ENCODE measurements at places on chromosomes 7 and 10.

- DNase-seq: no peak
Measured at GRCh38 chr10:97328646-97329453, 5.7 kb downstream of the FRAT2 start.

- no peak for DNase-seq
Measured at GRCh38 chr10:27188259-27188658, 33.1 kb downstream of the MASTL start.

DNA sequence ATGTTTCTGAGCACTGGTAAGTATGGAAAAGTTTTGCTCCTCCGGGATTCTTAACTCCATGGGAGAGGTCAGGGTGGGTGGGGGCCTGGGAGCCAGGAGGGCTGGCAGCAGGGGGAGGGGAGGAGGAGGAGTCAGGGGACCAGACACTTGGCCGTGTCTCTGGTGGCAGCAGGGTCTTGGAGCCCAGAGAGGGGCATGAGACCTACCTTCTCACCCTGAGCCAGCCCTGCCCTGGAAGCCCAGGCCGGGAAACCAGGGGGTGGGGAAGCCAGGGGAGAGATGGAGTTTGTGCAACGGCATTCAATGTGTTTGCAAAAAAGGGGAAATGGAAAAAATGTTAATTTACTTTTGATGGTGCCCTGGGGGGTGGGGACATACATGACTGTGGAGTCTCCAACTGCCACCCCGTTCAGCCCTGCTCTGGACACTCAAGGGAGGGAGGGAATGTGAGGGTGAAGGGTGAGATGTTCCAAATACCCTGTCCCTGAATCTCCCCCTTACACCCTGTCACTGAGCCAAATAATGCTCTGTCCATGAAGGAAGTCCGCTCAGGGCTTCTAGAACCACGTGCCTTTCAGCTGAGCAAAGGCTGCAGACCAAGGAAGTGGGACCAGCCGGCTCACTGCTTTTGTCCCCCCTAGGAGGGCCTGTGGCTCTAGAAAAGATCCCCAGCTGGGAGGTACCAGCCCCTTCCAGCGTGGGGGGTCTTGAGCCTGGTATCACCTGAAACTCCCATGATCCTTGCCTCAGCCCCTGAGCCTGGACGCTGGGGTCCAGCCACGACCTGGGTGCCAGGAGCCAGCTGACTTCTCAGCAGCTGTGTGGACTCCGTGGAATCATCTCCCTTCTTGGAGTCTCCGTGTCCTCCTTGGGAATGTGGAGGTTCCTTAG lies 48.3 kb downstream of the TMEM270 start:
- no peak for DNase-seq

DNA sequence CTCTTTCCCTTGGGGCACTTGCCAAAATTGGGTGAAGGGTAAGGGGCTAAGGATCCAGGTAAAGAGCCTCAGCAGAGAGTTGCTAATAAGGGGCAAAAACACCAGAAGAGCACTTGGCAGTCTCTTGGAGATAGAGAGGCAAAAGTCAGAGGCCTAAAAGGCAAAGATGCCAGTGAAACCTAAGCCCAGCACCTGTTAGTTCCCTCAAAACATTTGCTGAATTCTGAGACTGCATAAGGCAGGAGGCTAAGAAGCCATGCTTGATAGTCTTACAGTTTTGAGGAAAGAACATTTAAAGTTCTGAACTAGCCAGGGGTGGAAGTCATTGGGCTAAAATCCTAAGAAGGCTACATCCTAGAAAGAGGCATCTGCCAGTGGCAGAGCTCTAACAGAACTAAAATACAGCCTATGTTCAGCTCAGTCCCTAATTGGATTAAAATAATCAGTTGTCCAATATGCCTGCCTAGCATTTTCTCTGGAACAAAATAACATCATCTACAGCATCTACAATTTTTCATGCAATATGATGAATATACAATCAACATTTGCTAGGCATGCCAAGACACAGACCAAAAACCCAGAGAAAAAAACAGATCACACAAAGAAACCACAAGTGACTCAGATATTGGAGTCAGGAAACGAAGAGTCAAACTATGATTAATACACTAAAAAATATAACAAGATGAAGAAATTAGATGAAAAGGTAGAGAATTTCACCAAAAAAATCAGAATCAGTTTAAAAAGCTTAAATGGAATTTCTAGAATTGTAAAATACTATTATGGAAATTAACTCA lies 7.7 kb downstream of the HTR7 start:
- no peak for DNase-seq

DNA sequence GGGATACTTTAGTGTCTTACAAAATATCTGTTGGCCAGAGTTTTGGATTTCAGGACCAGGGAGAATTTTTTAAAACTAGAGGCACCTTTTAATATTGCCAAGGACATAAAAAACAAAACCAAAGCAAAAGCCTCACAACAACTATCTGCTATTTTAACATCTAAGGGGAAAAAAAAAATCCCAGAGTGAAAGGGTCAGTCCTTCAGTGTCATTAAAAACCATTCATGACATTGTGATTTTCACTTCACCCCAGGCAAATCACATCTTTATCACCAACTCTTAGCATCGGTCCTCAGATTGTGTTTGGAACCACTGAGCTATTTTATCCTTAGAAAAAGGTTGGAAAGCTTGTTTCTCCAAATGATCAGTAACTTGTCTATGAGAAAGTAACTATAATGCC lies 10.7 kb downstream of the CEP41 start:
- DNase-seq: no peak

GRCh38 chr10:42990721-42991441 lies 86.0 kb upstream of the RET start:
- no peak for DNase-seq

DNA sequence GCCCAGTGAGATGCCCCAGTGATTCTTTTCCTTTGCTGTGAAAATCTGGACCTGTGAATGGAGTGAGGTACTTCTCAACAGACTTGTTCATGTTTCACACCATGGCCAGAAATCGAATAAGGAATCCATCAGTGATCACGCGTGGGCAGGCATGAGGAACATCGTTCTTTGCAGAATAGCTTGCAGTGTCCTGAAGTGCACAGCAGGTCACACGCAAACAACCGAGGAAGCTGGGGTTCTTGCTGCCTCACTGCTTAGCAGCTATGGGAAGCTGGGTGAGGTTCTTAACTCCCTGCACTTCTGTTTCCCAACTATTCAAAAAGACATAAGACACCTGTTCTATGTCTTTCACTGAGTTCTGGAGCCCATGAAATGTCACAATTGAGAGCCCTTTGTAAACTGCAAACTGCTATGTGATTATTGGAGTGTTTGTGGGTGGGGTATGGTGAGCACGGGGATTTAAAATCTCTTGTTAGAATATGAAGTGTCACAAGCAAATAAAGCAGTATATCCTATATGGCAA lies 253.4 kb downstream of the KIAA1217 start:
- no peak for DNase-seq

- no peak for DNase-seq
Measured at GRCh38 chr7:101386558-101387231, 24.0 kb downstream of the COL26A1 start.

- DNase-seq: no peak
Measured at GRCh38 chr10:118543714-118544400, 51.6 kb downstream of the PRLHR start.

DNA sequence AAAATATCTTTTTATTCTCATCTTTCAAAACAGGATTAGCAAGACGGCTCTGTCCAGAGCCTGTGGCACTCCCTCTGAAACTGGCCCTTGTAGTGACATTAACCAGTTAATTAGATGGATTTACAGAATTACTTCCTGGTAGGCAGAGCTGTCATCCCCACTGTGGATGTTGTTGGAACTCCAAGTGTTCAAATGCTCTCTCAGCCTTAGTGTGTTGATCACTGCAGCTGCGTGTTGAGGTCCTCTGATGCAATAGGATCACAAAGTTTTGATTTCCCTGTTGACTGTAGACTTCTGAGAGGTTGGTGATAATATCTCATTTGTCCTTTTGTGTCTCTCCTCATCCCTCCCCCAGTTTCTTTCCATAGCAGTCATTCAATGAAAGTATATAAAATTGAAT lies 117.3 kb upstream of the CDK6 start:
- no peak for DNase-seq

GRCh38 chr7:14639801-14640200 lies 262.8 kb downstream of the DGKB start:
- peak; percentile 95 for DNase-seq

DNA sequence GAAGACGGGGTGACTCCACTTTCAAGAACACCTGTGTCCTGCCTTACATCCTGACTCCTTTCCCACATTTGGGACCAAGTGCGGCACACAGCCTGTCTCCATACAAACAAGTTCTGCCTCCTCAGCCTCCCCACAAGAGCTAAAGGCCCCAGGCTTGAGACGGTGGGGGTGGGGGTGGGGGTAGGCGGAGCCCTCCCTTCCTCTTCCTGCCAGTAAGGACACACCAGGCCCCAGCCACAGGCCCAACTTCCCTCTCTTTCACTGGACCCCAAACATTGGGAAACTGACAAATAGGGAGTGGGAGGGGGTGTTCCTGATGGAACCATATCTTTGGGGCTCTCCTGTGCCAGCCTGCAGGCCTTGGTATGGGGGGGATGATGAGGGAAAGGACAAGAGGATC lies 4.6 kb downstream of the CDK5 start:
- DNase-seq: no peak

- DNase-seq: no peak
Measured at GRCh38 chr10:126549344-126549743, 121.1 kb downstream of the C10orf90 start.

Data from NCI-H2029 treated with DMSO at 0.1 percent for 48 hours (cell line).